ENCODE measurements at places on chromosomes 7 and 10.

DNA sequence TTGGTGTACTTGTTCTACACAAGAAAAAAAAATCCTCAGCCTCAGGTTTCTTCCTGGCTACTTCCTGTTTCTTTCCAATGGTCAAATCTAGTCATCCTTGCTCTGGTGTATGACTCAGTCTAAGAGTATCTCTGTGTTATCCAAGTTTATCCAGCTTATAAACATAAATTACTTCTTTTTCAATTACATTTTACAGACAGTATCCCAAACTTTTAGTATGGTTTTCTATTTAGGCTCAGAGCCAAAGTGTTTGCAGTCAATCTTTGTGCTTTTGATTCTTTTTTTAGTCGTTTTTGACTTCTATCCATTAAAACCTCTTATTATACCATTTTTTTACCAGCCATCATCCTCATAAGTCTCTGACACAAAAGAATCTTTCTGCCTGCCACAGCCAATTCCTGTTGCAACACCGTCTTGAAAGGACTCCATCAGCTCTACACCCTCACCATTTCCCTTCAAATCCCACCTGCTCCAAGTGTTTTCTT is 294.6 kb downstream of the PTEN start:
- DNase-seq = peak; percentile 58

DNA sequence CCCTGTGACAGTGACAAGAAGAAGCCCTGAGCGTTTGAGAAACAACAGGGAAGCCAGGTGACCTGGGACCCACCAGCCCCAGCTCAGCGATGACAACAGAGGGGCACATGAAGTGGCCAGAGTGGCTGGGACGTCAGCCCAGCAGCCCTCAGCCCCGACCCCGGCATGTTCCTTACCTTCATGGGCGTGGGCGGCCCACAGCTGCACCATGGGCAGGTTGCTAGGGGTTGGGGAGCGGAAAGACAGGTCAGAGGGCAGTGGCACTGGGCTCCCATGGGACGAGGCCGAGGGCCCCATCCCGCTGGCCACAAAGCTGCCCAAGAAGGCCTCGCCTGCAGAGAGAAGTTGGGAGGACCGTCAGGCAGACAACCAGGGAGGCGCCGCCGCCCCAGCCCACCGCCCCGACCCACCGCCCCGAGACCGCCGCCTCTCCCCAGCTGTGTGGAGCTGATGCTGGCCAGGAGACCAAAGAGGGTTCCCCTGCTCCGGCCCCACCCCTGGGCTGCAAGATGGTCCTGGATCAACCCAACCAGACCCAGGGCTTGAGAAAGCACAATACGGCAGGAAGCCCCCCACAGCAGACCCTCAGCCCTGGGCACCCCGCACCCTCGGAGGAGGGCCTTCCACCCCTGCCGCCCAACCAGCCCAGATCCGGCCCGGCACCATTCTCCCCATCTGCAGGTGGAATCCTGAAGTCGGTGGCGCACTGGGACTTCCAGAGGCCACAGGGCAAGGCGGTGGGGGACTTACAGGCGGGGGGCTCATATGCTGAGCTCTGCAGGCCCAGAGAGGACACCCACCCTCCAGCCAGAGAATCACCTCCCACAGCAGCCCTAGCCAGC is 29.1 kb downstream of the TNRC18 start:
- no peak for DNase-seq

DNA sequence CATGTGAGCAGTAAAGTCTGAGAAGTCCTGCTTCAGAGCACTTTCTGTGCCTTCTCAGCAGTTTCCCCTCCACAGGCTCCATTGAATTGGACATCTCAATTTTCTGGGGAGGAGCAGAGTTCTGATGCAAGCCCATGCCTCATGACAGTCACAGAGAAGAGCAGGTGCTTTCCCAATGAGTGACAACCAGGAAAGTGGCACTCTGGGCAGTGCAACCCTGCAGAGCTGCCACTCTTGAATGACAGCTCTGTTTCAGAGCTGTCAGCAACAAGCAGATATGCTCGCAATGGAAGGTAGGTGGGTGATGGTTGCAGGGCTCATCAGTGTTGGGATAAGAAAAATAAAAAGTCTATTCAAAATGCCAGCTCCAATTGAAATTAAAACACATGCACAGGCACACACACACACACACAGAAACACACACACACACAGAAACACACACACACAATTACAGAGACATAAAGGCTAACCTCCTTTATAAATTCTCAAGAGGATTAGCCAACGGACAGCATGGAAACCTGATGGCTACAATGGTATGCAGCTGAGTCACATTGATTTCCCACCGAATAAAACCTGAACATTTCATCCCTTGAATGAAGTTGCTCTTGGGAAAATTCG is 50.5 kb downstream of the C10orf67 start:
- no peak for DNase-seq

DNA sequence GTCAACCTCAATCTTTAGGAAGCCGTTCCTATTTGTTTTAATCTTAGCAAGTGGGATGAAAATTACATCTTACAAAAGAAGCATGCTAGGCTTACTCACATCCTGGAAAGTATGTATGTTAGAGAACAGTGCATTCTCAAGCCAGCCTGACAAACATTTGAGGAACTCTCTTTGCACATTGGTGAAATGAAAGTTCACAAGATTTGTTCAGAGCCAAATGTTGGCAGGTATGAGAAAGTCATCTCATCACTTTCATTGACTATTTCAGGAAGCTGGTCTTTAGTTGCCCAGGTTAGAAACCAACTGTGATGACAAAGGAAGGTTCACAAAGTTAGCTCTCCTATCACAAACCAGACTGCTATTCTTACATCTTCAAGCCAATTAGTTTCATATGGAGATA is 57.1 kb downstream of the ABCB1 start:
- no peak for DNase-seq

DNA sequence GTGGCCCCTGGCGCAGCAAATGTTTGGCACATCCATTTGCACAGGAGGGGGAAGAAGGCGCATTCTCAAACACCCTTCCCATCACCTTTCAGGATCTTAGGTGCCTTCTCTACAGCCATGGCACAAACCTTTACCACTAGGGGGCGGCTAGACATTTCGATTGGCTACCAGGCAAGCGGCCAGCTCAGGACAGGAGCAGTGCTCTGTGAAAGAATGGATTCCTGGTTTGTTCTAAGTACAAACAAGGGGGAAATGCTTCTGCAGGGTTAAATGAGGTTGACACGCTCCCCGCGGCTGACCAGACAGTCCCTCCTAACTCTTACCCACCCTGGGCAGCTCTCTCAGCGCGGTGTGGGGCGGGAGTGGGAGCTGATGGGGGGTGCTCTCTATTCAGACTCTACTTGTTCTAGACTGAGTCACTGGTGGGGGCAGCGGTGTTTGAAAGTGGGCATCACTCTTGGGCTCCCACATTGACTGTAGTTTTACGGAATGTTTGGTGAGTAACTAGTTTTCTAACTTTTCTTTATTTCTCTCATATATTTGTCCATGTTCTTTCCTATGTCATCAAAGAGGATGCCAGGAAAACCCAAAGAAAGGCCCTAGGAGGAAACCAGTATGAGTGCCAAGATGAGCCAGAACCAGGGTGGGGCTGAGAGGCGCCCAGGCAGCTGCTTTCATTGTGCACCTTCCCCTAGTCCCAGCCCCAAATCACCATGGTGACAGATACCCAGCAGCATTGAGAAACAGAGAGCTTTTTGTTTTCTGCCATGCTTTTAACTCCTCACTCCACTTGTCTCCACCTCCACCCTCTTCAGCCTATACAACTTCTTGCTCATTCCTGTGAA is 61.4 kb upstream of the GPR158 start:
- DNase-seq = peak; percentile 39

DNA sequence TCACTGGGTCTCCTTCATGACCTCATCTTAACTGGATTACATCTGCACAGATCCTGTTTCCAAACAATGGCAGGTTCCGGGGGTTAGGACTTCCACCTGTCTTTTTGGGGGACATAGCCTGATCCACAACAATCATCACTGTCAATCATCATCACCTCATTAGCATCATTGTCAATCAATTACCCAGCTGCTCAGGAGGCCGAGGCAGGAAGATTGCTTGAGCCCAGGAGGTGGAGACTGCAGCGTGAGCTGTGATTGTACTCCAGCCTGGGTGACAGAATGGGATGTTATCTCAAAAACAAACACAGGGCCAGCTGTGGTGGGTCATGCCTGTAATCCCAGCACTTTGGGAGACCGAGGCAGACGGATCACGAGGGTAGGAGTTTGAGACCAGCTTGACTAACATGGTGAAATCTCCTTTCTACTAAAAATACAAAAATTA is 18.7 kb downstream of the AMZ1 start:
- DNase-seq = no peak

GRCh38 chr7:68446183-68446582 is 1152.1 kb upstream of the AUTS2 start:
- no peak for DNase-seq

DNA sequence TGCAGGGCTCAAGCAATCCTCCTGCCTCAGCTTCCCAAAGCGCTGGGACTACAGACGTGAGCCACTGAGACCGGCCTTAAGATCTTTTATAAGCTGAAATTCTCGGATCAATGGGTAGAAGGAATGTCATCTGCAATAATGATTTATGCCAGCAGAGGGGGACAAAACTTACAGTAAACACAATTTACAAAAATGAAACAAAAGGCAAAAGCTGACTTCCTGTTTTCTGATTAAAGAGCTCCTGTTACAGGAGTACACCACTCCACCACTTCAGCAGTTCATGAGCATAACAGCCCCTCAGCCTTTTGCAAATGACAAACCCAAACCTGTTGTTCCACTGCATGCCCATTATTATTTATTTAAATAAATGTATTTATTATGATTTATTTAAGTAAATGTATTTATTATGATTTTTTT is 88.5 kb upstream of the ATP6V0A4 start:
- peak; percentile 68 for DNase-seq

- no peak for DNase-seq
Observed at GRCh38 chr7:72492461-72493065, 80.4 kb upstream of the CALN1 start.

DNA sequence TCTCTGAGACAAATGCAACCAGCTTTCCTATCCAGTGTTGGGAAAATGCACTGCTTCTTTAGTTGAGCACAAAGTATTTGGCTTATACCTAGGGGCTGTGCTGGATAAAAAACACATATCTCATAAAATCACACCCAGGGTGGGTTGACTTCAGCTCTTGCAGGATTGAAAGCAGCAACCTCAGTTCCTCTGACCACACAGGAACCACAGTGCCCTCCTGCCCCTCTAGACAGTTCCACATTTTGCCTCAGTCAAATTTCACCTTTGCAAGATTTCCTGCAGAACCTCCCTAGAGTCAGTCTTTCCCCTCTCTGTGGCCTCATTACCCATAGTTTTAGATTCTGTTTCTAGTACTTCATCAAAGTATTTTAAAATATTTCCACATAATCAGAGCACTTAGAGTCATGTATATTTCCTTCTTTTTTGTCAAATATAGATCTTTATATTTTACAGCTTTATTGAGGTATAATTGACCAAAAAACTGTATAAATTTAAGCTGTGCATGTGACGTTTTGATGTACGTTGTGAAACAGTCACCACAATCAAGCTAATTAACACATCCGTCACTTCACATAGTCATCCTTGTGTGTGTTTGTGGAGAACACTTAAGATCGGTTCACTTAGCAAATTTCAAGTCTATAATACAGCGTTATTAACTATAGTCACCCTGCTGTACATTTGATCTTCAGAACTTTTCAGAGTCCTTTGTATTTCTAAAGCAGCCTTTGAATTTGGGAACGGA is 37.0 kb upstream of the EGR2 start:
- no peak for DNase-seq

GRCh38 chr7:43205171-43205795 is 92.8 kb downstream of the HECW1 start:
- no peak for DNase-seq

DNA sequence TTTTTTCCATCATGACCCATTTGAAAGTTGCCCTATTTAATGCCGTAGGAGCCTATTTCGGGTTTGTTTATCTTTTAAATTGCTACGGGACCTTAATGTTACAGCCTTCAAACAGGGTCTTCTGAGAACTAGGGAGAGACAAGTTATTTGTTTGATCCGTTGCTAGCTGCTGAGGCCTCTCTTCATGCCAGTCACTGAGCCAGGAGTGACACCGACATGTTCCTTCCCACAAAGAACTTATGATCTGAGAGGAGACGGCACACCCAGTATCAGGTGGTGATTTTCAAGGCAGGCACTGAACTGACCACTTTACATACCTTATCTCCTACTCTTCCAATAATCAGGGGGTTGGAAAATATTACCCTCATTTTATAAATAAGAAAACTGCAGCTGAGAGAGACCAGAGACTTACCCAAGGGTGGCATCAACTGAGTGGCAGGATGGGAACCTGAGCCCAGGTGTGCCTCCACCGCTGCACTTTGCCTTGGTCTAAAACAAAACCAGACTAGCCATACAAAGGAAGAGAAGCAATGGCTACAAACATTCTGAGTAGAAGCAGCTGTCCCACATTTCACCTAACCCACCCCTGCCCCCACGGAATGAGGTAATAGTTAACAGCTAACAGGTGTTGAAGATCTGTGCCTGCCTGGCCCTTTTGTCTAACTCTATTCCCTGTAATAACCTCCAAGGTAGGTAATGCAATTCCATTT is 40.5 kb downstream of the PPP1R3C start:
- DNase-seq = no peak

GRCh38 chr7:8115547-8116402 is 146.2 kb downstream of the ICA1 start:
- DNase-seq = no peak

DNA sequence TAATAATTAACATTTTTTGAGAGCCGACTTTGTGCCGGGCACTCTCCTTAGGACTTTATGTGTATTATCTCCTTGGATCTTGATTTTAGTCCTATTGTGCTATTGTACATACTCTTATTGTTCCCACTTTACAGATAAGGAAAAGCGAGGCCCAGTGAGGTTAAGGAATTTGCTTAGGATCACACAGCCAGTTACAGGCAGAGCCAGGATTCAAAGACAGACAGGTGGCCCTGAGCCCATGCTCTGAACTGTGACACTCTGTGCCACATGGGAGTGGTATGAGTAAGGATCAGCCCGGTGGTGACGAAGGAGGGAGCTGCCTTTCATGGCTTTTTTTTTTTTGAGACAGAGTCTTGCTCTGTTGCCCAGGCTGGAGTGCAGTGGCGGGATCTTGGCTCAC is 15.8 kb upstream of the GNA12 start:
- DNase-seq = no peak

GRCh38 chr10:6713716-6714115 is 133.6 kb upstream of the PRKCQ start:
- no peak for DNase-seq

GRCh38 chr7:2824678-2825461 is 19.2 kb downstream of the GNA12 start:
- no peak for DNase-seq

GRCh38 chr7:118755067-118755625 is 530.6 kb downstream of the ANKRD7 start:
- DNase-seq = no peak

- no peak for DNase-seq
Observed at GRCh38 chr7:46230990-46231305, 309.9 kb upstream of the IGFBP3 start.

DNA sequence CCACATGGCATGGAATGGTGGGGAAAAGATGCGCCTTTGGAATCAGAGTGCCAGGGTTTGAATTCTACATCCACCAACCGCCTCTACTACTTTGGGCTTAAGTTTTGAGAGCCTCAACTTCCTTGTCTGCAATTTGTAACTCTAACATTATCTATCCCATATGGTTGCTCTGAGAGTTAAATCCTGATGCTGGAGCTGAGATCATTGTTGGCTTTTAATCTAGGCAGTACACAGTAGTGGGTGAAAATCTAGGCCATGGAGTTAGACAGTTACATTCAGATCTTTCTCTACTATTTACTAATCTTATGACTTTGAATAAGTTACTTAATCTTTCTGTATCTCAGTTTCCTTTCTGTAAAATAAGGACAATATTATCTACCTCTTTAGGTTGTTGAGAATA is 149.7 kb upstream of the AOAH start:
- no peak for DNase-seq
